ENCODE measurements at places on chromosomes 1 and 21. TPM values are rescaled to one million over a fixed set of nuclear protein-coding genes. Genes with fewer than 3 reads are reported as not detected.

DNA sequence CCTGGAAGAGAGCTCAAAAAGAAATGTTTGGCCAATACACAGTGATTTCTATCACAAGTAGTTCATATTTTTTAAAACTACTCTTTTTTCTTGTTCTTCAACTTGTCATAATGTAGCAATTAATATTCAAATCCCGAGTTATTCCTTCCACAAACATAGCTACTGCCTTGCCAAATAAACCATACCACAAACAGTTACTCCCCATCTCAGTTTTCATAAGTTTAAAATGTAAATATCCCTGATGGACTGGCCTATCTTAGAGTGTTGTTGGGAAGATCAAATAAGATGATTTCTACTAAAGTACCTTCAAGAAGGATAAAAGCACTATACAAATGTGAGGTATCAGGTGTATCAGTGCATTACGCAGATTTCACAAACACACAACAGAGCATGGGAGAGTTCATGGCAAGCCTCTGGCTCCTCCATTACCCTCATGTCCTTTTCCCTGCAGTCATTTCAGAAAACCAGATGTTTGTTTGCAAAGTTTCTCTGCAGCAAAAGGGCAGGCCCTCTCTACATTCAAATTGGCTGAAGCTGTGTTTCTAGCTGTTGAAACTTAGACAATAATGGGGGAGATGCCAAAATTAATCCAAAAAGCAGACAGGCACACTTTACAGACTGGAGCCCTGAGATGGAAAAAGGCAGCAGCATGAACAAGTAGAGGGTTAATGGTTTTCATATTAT, 16.1 kb downstream of the WLS start:
- no peak for DNase-seq

GRCh38 chr1:7149080-7149838, 364.0 kb downstream of the CAMTA1 start:
- DNase-seq, result peak; percentile 72

The ASAP3 gene
- 39.9 TPM for total RNA-seq

The GBP4 gene
- total RNA-seq, result 6.2 TPM

The MYBPHL gene
- 239 TPM for total RNA-seq

The GJA4 gene
- total RNA-seq, result 35.1 TPM
